ENCODE measurements at places on chromosomes 6 and 20.

GRCh38 chr6:2116496-2116895 is 128.9 kb downstream of the GMDS start:
- no peak for DNase-seq

- no peak for DNase-seq
Observed at GRCh38 chr6:148866657-148867268, 119.9 kb downstream of the UST start.

- DNase-seq, result no peak
Observed at GRCh38 chr20:43460830-43461200, 3.1 kb downstream of the SRSF6 start.

- DNase-seq, result no peak
Observed at GRCh38 chr6:159862103-159862502, 28.7 kb upstream of the MAS1 start.

GRCh38 chr20:10306440-10307358 is 88.1 kb downstream of the SNAP25 start:
- DNase-seq, result no peak

DNA sequence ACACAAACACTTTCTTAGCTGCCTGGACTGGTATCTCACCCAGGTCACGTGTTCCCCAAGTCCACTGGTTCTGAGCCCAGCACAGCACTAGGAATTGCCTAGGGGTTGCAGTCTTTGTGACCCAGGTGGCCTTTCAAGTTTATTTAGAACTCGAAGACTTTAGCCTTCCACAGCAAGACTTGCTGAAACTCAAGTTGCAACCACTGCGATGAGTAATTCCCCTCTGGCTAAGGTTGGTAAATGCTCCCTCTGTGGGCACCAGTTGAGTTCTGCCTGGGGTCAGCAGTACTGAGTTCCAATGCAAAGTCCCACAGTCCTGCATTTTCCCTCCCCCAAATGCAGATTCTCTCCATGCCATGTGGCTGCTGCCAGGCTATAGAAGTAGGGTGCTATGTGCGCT is 77.6 kb upstream of the MOCS1 start:
- DNase-seq, result no peak

DNA sequence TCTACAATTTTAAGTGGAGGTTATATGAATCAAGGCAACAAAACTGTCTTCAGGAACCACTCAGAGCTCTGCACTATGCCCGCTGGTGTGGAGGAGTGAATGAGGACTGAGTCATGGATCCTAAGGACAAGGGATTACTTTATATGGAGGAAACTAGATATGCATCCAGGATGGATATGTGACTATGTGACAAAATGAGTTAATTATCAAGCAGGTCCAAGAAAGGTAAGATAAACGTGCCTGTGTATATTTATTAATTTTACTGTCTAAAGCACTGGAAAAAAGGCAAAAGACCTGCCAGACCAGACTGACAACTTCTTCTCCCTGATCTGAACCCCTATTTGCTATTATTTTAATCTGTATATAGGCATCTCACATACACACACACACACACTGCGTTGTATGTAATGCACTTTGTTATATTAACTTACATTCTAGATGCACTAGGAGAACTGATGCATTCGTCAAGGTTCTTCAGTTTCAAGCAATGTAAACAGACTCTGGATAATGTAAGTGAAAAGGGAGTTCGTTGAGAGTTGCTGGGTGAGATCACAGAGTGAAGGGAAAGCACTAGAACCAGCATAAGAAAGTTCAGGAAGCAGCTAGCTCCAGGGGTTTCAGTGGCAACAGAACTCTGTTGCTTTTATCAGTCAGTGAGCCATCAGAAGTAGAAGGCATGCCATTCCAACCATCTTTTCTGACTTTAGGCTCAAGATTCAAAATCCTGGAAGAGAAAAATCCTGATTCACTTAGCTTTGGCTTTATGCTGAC is 26.4 kb upstream of the ADGRG6 start:
- DNase-seq, result no peak

DNA sequence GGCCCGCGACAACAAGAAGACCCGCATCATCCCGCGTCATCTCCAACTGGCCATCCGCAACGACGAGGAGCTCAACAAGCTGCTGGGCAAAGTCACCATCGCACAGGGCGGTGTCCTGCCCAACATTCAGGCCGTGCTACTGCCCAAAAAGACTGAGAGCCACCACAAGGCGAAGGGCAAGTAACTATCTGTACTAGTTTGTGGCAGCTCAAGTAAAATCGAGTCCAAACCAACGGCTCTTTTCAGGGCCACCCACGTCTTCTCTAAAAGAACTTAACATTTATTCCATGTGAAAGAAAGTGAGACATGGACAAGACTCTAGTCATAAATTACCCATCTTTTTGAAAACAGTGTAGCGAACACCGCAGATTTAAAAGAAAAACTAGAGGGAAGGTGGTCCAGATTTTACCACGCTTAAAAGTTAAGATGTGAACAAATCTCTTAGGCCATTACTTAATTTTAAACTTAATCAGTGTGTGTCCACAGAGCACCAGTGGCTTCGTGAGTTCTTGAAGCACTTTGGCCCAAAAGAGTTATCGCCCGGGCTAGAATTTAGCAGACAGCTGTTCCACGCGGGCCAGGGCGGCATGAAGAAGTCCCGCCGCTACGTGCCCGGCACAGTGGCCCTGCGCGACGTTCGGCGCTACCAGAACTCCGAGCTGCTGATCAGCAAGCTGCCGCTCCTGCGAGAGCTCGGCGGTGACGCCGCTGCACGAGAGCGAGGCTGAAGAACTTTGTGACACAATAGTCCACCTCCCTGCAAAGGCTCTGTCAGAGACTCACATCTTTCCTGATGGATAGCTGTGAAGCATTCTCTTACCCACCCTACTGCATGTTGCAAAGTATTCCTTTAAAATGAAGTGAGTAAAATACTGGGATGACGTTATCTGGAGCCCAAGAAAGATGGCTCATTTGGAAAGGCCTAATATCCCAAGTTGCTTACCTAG is 113.9 kb upstream of the PRSS16 start:
- DNase-seq, result peak; percentile 77

DNA sequence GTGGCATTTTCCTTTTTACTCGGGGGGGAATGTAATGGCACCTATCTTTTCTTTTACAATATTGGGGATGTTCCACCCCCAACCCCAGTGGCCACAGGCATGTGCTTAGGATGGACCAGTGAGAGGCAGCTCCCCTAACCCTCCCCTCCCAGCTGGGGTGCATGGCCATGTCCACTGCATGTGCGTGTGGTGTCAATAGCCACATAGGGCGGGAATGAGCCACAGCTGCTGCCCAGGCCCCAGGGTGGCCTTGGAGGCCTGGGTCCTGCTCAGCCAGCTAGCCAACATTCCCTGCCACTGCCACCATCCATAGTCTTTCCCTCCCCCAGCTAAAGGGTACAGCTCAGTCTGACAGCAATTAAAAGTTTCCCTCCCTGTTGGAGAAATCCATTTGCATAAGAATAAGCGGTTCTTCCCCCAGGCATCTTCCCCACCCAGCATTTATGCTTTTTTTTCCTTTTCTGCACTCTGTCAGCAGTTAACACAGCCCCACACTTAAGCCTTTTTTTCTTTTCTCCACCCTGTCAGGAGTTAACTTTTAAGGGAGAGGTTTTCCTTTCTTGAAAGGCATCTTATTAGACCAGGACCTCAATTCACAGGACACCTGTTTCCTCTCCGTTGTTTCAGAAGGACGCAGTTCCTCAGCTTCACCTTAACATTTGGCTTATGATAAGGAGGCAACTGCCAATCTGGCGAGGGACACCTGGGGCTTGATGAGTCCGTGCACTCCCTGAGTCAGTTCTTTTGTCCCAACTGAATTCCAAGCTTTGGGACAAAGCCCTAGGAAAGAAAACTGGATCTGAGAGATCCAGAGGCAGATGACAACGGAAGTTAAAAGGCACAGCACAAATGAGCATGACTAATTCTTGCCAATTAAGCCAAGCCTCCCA is 121.4 kb downstream of the TPBG start:
- DNase-seq, result no peak

DNA sequence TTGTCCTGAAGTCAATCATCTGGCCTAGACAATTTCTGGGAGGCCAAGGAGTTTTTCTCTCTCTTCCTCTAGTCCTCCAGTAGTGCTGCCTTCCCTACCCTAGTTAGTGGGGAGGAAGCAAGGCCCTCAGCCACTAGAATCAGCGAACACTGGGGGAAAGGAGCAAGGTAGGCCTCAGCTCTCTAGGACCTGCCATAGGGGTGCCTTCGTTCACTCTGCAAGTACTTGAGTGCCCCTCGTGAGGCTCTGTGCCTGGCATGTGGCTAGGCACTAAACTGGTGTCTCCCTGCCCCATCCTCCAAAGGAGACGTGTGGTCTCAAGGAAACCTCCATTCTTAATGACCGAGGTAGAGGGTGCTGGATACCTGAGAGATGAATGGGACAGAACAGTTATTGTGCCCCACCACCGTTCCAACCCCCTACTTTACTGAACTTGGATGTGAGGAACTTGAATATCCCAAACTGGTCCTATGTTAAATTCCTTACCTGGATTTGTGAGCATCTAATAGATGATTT is 1.1 kb downstream of the DEF6 start:
- no peak for DNase-seq

DNA sequence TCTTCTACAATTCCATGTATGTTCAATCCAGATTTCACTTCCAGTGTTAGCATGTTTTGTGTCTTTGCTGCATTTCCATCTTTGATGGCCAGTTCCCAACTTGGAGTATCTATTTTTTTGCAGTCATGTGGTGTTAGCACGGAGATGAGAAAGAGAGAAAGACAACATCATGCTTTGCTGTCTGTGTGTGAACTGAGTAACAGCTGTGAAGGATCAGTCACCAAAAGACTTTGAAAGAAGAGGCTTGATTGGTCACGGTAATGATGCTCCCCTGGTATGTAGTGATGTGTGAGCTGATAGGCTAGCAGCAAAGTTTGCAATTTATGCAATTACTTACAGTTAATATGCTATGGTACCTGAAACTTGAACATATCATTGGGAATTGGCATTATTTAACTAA is 731.3 kb upstream of the NRSN1 start:
- no peak for DNase-seq

DNA sequence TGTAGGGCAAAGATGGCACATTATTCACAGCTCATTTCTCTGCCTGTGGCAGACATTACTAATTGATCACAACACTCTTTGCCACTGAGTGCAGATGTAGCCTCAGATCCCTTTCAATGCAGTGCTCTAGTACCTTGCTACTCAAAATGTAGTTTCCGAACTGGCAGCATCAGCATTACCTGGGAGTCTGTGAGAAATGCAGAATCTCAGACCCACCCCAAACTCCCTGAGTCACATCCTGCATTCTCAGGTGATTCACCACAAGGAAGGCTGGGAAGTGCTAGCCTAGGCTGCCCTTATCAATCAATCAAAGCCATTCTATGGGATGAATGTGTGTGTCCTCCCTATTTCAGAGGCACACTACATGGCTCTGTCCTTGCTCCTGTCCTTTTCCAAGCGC is 58.5 kb downstream of the PCNA start:
- no peak for DNase-seq

- DNase-seq, result no peak
Observed at GRCh38 chr6:11525468-11526155, 11.9 kb upstream of the TMEM170B start.

DNA sequence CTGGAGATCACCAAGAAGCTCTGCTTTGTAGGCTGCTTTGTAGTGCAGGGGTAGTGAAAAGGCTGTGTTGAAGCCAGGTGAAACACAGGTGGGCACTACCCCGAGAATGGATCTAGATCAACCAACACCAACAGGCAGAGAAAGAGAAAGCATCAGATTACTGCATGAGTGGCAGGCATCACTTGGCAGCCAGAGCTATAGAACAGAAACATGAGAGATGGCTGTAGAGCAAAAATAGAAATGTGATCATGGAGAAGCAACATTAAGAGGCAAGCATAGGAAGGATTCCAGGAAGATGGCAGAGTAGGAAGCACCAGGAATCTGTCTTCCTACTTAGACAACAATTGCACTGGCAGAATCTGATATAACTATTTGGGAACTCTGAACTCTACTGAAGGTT is 311.1 kb upstream of the TCF21 start:
- no peak for DNase-seq

- DNase-seq, result no peak
Observed at GRCh38 chr6:19299129-19299528, 538.0 kb upstream of the ID4 start.

DNA sequence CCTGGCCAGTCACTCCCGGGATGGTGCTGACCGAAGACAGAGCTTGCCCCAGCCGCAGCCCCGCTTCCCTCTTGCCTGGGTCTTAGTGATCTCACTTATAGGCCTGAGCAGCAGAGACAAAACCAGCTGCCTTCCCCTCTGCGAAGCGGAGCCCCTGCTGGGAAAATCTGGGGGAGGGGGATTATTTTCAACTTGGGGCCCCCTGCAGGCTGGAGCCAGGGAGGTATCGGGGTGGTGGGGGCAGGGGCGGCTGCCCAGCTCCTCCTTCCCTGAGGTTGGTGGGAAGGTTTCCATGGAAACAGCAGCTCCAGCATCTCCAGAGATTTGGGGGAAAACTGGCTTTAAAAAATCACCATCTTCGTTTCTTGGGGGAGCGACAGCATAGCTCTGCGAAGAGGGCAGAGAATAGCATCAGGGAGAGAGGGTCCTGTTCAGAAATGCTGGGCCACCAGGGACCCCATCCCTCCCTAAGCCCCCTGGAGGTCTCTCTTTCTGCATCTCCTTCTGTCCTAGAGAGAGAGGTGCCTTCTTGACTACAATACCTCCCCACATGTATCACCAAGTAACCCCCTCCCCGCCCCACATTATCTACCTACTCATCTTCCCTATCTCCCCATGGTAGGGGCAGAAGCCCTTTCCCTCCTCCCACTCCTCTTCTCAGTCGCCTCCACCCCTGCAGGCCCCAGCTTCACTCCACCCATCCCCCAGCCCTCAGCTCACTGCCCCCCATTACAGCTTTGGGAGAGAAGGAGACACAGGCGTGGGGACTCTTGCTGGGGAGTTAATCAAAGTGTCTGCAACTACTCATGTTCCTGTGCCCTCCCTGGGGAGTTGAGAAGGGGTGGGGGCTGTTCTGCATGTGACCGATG is 88.4 kb upstream of the CCDC167 start:
- DNase-seq, result no peak

GRCh38 chr6:16406966-16407365 is 168.6 kb downstream of the GMPR start:
- no peak for DNase-seq

DNA sequence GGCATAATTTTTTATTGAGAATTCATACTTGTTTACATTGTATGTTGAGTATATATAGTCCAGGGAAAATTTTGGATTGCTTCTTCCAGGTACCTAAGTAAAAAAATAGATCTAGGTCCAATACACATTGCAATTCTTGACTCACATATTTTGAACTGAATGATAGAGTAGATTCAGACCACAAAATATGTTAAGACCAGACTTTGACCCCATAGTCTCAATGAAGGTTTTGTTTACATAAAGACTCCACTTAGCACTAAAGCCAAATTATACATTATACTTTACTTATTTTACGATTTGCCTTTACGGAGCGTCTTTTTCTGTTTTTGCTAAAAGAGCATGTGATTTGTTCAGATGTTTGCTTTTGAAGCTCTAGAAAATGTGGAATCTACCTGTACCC is 144.1 kb upstream of the PTCHD4 start:
- DNase-seq, result no peak

GRCh38 chr20:63323357-63323981 is 30.5 kb downstream of the COL20A1 start:
- peak; percentile 15 for DNase-seq

Data from Right ventricle myocardium superior (tissue), 1 donor.